ENCODE measurements at places on chromosomes 3 and 15.

- DNase-seq = no peak
These were observed 17.1 kb downstream of the CD80 start for GRCh38 chr3:119542168-119542767.

DNA sequence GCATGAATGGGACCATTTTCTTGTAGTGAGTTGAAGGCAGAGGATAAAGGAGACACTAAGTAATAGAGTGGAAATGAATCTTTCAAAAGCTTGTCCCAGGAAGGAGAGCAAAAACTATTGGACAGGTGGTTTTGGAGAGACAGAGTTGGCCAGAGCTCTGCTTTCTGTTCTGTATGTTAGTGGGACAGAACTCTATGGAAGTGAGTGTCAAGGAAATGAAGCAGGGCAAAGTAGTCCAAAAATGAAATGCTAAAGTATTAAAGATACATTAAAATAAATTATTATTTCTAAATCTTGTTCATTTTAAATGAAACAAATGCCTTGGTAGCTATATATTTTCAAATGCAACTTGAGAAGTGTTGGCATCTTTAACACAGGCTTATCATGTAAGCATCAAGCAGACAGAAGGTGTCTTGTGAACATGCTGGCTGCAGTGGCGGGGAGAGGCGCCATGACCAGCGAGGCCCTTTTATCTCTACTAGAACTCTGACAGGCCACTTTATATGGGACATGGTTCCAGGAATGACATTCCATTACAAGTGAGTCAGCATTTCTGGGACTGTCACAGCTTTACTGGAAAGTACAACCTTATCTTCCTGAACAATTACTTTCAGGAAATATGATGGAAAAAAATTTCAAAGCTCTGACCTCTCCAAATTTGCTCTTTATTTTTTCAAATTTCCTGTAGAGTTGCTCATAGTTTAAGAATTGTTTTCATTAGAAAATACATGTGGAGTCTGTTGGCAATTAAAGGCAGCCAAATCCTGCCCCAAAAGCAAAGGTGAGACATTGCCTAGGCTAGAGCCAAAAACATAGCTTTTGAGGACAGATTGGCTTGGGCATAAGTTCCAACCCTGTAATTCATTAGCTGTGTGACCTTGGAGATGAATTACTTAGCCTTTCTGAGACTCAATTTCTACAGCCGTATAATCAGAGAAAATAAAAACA lies 106.5 kb downstream of the ECT2 start:
- peak; percentile 52 for DNase-seq

- DNase-seq = no peak
These were observed 151.5 kb upstream of the BFSP2 start for GRCh38 chr3:133248389-133248788.

- no peak for DNase-seq
These were observed 540.1 kb upstream of the SEMA6D start for GRCh38 chr15:47177177-47177576.

GRCh38 chr3:184560531-184560930 lies 1.1 kb upstream of the EPHB3 start:
- DNase-seq = no peak

DNA sequence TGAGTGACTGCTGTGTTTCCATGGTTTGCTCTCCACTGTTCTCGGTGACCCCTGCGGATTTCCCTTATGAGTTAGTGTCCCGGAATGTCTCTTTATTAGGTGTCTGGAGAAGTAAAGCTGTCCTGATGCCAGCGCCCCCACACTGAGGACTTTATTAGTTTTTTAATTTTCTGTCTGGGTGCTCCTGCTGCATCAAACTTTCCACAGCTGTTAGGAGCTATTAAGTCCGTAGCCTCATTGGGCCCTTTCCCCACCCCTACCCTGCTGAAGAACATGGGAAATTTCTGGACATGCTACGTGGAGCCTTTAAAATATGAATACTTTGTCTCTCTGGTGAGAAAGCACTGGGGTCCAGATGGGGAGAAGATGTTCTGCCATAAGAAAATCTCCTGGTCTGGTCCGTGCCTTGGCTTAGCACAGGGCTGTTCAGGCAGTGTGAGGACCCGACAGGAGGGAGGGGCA lies 161.7 kb upstream of the HES1 start:
- peak; percentile 80 for DNase-seq

GRCh38 chr3:120566243-120566975 lies 29.7 kb upstream of the NDUFB4 start:
- no peak for DNase-seq

DNA sequence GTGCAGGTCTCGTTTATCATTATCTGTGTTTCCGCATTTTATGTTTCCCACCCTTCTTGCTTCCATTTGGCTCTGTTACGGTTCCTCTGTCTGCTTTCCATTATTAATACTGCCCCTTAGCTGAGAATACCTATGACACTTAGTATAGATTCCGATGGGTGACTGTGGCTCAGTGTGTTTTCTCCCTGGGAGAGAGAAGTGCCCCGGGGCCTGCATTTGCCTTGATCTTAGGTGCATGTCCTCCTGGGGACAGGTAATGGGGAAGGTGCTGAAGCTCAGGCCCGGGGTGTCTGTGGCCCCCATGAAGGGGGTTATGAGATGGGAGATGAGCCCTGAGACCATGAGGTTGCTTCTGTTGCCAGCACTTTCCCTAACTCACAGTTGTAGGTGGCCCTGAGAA lies 43.4 kb upstream of the PCSK6 start:
- DNase-seq = no peak

- no peak for DNase-seq
These were observed 273.2 kb upstream of the GADL1 start for GRCh38 chr3:31167666-31168065.

GRCh38 chr15:62972814-62973213 lies 69.7 kb upstream of the TPM1 start:
- peak; percentile 28 for DNase-seq

DNA sequence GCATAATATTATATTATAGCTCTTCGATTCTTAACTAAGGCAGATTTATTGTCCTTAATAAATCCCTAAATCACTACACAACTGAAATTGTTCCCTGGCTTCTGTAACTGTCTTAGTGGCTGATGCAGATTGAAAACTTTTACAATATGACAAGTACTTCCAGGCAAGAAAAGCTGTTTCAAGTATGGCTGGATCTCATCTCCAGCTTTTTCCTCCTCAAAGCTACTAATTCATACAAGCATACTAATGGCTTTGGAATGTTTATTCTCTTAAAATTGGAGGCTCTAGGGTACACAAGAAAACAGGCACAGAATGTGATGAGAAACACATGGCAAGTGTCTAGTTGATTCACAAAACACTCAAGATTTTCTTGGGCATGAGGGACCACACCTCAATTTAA lies 351.5 kb upstream of the ICE2 start:
- DNase-seq = no peak

GRCh38 chr15:57992761-57993355 lies 72.7 kb downstream of the ALDH1A2 start:
- DNase-seq = no peak

DNA sequence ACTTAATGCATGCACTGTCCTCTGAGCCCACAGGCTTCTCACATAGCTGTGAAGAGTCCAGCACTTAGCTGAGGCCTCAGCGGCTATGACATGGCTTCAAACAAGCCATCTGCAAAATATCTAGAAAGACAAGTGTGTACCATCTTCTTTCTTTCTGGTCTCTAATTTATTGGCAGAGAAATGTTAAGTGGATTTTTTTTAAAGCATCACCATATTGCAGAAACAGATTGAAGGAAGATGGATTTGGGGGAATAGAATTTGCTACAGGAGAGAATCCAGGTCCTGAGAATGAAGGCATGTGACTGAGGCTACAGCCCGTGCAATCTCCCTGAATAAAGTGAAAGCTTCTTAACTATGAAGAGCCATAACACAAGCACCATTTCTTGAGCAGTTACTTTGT lies 567.3 kb downstream of the PDCD6IP start:
- DNase-seq = no peak

DNA sequence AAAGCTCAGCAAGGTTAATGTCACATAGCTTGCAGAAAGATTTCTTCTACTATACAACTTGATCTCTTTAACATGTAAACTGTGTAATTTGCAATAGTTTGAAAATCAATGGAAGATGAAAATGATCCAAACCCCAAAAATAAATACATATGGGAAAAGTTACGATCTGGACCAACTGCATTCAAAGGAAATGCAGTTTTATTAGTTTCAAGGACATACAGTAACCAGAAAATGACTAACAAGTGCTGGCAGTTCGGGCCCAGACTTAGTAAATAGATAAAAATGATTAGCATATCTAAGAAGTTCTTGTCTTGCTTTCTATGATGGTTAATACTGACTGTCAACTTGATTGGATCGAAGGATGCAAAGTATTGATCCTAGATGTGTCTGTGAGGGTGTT lies 37.3 kb upstream of the LEKR1 start:
- DNase-seq = no peak

GRCh38 chr3:46209746-46210470 lies 1.8 kb upstream of the CCR1 start:
- DNase-seq = no peak

- peak; percentile 8 for DNase-seq
These were observed 699.5 kb upstream of the CFAP20DC start for GRCh38 chr3:59749291-59749690.

- DNase-seq = no peak
These were observed 620 bp upstream of the TTC23 start for GRCh38 chr15:99250001-99250400.

GRCh38 chr15:64703632-64703959 lies 71.8 kb downstream of the RBPMS2 start:
- DNase-seq = no peak

GRCh38 chr15:39411102-39411989 lies 169.5 kb upstream of the THBS1 start:
- DNase-seq = peak; percentile 23

- DNase-seq = peak; percentile 24
These were observed 793.8 kb downstream of the TBL1XR1 start for GRCh38 chr3:176403531-176403930.

GRCh38 chr3:157436583-157437291 lies at the start of gene PTX3:
Gene PTX3, plus strand, starts transcription at chr3:157436850. Its CDS starts 84 bp downstream, at chr3:157436934.
- peak; percentile 94 for DNase-seq

DNA sequence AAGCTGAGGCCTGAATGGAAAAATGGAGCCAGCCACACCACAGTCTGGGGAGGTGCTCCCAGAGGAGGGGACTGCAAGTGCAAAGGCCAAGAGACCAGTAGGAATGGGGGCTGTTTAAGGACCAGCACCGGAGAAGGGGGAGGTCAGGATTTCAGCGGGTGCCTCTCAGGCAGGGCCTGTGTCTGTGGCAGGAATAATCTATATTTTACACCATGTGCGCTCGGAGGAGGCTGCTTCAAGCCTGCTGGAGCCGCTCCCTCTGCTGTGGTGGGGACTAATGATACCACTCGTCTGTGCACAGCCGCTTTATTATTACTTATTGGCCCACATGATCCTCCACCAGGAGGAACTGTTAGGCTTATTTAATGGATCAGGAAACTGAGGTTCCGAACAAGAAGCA lies 45.3 kb downstream of the TPRA1 start:
- DNase-seq = no peak

GRCh38 chr3:43503067-43503728 lies 118.6 kb downstream of the ANO10 start:
- DNase-seq = peak; percentile 28

DNA sequence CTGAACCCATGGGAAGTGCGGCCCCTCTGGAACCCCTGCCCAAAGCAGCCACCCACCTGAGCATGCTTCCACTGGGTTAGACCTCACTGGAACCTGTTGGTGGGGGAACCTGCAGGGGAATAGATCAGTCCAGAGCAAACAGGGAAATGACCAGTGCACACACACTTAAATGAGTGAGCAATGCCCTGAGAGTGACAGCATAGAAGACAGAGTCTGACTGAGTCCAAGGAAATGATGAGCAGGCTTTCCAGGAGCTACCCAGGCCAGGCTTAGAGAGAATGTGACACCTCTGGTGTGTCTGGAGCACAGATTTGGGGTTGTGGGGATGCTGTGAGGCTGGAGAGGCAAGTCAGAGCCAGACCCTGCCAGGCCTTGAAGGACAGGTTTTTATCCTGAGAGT lies 28.5 kb downstream of the PLA1A start:
- DNase-seq = no peak
